CD4-positive, alpha-beta T cell treated with Interleukin-15 for 4 hours (primary cell): ENCODE measurements at places on chromosomes 6 and 20.

- DNase-seq = no peak
These were observed 13.3 kb downstream of the ANKRD60 start for GRCh38 chr20:58215116-58215515.

DNA sequence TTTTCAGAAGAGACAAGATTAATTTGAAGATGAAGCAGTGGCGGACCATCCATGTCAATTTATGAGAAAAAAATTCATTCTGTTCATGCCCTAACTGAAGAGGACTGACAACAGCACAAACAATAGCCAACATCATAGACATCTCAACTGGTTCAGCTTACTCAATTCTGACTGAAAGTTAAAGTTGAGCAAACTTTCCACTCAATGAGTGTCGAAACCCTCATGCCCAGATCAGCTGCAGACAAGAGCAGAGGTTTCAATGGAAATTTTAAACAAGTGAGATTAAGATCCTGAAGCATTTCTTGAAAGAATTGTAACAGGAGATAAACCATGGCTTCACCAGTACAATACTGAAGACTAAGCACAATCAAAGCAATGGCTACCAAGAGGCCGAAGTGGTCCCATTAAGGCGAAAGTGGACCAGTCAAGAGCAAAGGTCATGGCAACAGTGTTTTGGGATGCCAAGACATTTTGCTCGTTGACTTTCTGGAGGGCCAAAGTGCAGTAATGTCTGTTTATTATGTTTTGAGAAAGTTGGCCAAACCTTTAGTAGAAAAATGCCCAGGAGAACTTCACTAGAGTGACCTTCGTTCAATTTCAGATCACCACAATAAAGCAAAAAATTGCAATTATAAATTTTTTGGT lies 6.1 kb upstream of the SFT2D1 start:
- DNase-seq = no peak

GRCh38 chr6:127976796-127977195 lies 75.9 kb upstream of the THEMIS start:
- DNase-seq = no peak

GRCh38 chr20:10731190-10731965 lies 57.6 kb upstream of the JAG1 start:
- no peak for DNase-seq

- DNase-seq = no peak
These were observed 2.5 kb upstream of the SLC35B3 start for GRCh38 chr6:8437813-8438212.

GRCh38 chr6:14951704-14952103 lies 294.2 kb upstream of the JARID2 start:
- no peak for DNase-seq

GRCh38 chr6:21190701-21191100 lies 402.9 kb upstream of the SOX4 start:
- no peak for DNase-seq

DNA sequence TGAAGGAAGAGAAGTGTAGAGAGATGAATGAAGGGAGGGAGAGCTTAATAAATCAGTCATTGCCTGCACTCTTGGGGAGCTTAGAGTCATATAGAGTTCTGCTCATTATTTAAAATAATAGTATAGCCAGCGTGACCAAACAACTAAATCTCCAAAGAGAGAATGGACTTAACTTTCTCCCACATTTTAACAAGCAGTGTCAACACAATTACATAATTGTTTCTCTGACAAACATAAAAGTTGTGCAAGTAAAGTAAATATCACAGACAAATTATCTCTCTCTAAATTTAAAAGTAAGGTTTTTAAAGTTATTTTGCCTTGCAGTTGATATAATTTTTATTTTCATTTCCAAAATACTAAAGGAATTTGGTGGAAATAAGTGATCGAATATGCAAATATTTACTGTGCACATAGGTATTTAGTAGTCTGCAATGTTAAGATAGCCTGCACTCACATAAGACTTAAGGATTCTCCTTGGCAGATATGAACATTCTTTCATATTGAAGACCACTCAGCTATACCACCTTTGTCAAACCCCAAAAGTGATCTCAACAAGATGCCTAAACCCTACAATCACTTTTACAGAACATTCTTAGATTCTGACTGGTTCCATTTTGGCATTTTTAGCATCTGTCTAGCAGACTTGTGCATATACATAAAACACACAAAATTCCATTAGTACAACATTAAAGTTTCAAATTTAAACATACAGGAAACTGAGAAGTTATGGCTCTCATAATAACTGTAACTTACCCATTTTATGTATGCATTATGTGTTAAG lies 67.7 kb downstream of the KIF6 start:
- DNase-seq = no peak

DNA sequence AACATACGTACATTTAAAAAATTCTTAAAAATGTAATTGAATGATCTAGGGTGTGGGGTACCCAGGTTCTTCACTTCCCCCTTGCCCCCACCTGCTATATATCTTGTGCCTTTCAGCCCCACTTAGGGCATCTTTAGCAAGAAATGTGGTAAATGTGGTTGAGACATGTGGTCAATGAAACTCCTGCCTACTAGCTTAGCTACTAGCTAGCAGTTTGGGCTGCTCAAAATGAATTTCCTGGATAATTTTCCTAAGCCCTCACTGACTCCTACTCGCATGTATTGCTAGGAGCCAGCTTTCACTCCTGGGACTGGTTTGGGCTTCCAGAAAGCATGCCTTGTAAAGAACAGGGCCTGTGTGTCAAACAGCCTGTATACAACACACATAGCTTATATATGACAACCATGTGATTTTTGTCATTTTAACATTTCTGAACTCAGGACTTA lies 257.3 kb downstream of the ATXN1 start:
- peak; percentile 30 for DNase-seq

DNA sequence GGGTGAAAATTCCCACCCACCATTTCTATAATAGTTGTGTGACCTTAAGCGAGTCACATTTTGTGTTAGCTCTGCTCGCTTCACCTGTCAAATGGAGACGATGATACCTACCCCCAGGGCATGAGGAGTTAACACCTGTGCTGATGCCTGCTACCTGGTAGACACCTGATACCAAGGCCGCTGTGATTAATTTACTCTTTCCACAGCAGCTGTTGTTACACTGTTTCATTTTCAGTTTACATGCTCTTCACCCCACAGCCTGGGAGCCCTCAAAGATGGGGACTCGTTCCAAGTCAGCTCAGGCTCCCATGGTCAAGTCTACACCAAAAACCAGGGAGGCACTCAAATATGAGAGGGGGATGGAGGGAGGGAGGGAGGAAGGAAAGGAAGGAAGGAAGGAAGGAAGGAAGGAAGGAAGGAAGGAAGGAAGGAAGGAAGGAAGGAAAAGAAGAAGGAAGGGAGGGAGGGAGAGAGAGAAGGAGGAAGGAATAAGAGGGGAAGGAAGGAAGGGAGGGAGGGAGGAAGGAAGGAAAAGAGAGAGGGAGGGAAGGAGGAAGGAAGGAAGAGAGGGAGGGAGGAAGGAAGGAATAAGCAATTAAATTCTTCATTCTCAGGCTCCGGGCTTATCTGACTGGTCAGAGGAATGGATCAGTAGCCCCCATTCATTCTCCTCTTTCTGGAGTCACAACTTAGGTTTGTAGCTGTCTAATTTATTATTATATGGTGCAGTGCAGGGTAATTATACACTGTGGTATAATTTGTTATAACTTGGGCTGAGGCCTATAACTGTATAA lies 40.9 kb downstream of the PDYN start:
- DNase-seq = no peak

GRCh38 chr6:160911949-160912348 lies 79.6 kb upstream of the MAP3K4 start:
- no peak for DNase-seq

DNA sequence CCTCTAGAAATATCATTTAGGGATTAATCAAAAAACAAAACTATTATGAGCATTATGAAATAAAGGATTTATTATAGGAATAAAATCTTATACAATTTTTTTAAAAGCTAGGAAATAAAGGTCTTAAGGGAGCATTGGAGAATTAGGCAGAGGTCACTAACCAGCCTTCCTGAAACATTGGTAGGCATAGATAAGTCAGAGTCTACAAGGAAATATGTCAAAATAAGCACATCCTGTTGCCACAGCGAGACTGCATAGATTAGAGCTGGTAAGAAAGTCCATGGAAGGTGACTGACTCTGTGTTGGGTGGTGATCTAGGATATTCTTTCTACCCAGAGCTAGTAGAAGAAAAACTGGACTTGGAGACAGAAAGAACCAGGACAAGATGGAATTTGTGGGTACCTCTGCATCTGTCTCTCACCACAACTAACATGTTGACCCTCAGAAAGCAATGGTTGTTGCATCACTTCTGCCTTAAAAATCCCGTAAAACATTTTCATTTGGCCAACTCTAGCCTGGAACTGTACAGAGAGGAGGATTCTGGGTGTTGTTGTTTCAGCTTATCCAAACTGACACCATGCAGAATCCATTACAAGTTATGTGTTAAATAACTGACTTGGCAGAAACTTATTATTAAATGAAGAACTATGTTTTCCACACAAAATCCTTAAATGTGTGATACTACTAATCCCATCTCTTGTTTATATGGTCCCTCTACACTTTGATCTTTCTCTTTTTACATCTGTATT lies 77.1 kb downstream of the FBXO5 start:
- DNase-seq = no peak

DNA sequence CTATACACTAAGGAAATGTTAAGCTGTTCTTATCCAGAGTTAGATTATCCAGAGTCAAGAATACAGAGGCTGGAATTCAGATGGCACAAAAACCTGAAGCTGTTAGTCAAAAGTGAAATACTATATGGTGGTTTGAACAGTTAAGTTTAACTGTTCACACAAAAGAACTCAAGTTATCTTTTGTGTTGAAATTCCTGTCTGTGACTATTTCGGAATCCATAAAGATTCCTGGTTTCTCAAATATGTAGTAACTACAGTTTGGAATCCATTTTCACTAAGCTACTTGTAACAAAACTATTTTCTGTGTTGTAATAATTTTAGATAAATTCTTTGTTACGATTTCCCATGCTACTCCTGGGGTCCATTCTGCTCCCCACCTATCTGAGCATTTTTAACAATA lies 24.5 kb downstream of the FIG4 start:
- no peak for DNase-seq

GRCh38 chr6:29676981-29677601 lies 3.9 kb downstream of the ZFP57 start:
- no peak for DNase-seq

GRCh38 chr6:52670502-52671409 lies at the start of gene TMEM14A:
TSS of gene TMEM14A (plus strand) at chr6:52671113. CDS start at chr6:52677103, 5,990 bp downstream.
- DNase-seq = peak; percentile 91

GRCh38 chr20:40678286-40678875 lies 10.7 kb downstream of the MAFB start:
- DNase-seq = no peak

GRCh38 chr6:125503181-125503580 lies 201.4 kb upstream of the HDDC2 start:
- DNase-seq = no peak

GRCh38 chr6:26187981-26188635 lies 100.9 kb downstream of the HFE start:
- peak; percentile 34 for DNase-seq

GRCh38 chr20:16405254-16405653 lies 168.0 kb downstream of the KIF16B start:
- no peak for DNase-seq

DNA sequence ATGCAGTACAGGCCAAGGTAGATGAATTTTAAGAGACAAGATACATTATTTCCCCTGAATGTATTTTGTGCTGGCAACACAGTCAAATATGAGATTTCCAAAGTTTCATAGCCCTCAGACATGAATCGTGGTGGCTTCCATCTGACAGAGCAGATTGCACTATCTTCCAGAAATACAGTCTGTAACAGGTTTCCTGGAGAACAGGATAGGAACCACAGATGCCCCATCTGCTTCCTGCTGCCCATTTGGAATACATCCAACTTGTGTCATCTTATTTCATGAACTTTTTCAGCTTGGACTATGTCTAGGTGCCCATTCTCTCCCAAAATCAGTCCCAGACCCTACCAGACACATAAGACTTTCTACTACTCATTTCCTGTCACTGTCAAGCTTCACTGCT lies 426.0 kb downstream of the KIF16B start:
- DNase-seq = no peak

- no peak for DNase-seq
These were observed 102.4 kb downstream of the ARID1B start for GRCh38 chr6:156879591-156879990.

- DNase-seq = no peak
These were observed 11.4 kb downstream of the LBP start for GRCh38 chr20:38357653-38358207.

GRCh38 chr20:36856195-36856594 lies 19.7 kb upstream of the TLDC2 start:
- no peak for DNase-seq

- DNase-seq = no peak
These were observed at the start of gene FOXS1 for GRCh38 chr20:31845300-31845863. TSS of gene FOXS1 (minus strand) at chr20:31845604. CDS start at chr20:31845542, 62 bp downstream.

- no peak for DNase-seq
These were observed 25.8 kb upstream of the RNGTT start for GRCh38 chr6:88989215-88989614.

DNA sequence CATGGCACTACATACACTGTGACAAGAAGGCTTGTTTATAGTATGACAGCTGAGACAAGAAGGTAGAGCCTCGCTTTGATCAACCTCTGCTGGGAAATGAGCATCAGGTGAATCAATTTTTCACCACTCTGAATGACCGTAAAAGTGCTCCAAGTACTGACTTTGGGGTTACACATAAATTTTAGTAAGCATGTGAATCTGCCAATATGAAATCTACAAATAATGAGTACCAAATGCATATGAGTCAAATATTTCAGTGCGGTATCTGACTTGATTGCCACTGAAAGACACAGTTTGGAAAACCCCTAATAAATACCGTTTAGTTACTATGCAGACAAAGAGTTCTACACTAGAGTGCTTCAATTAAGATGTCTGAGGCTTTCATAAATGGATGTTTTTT lies 77.8 kb downstream of the ATG5 start:
- peak; percentile 4 for DNase-seq

DNA sequence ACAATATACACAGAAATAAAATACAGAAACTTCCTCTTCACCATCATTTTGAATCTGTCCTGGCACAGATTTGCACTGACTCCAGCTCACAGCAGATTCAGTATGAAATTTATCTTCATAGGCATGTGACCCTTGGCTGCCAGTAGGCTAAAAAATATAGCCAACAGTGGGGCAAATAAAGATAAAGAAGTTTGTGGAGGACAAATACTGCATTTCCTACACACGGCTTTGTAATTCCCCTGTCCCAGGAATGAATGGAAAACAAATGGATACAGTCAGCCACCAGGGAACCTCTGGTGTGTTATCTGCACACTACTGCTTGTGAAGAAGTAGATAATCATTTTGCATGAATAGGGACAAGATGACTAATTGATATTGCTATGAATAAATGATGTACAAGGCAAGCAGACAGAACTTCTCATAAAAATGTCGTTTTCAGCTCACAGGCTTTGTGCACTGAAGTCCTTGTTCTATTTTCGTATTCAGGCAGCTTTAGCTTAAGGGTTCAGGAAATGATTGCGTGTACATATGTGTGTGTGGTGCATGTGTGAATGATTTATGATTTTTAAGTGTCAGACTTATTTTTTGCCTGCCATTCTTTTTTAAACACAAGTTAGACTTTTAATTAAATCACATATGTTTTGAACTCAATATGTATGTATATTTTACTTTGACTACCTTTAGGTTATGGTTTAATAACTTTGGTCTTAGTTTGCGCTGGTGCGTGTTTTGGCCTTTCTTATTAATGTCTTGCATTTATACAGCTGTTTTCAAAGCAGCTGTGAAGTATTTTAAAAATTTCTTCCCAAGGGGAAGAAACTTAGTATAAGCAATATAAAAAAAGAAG lies 543.8 kb upstream of the JAG1 start:
- no peak for DNase-seq

- peak; percentile 27 for DNase-seq
These were observed 30.4 kb downstream of the AFDN start for GRCh38 chr6:167856999-167857660.
